ENCODE measurements at places on chromosomes 2 and 18. TPM values are rescaled to one million over a fixed set of nuclear protein-coding genes. Genes with fewer than 3 reads are reported as not detected.
A peak's percentile ranks its signal among the peaks of the same experiment; 100 is the strongest.

DNA sequence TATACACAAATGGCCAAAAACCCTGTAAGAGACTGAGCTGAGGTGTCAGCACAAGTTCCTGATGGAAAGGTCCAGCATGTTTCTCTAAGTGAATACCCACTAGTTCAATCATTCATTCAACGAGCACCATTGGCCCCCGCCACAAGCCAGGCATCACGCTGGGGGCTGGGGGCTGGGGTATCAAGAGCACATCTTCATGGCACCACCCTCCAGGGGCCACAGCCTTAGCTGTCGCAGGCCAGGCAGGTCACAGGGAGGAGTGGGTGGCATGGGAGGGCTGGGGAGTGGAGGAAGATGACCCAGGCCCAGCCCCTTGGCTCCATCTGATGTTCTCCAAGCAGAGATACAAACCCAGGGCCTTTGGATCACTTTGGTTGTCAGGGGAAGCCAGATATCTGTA lies 97.9 kb downstream of the ACKR3 start:
- DNase-seq: no peak

- DNase-seq: no peak
Observed at GRCh38 chr2:68432696-68433658, 34.1 kb downstream of the FBXO48 start.

GRCh38 chr2:57806449-57806968 lies 240.1 kb upstream of the VRK2 start:
- DNase-seq: no peak

GRCh38 chr2:18536100-18536499 lies 24.4 kb downstream of the RDH14 start:
- no peak for DNase-seq

GRCh38 chr2:141048951-141049350 lies 1081.9 kb downstream of the LRP1B start:
- DNase-seq: no peak

- DNase-seq: no peak
Observed at GRCh38 chr2:41933585-41934320, 114.1 kb upstream of the PKDCC start.

- DNase-seq: peak; percentile 38
Observed at GRCh38 chr18:67104700-67105284, 411.7 kb downstream of the DSEL start.

DNA sequence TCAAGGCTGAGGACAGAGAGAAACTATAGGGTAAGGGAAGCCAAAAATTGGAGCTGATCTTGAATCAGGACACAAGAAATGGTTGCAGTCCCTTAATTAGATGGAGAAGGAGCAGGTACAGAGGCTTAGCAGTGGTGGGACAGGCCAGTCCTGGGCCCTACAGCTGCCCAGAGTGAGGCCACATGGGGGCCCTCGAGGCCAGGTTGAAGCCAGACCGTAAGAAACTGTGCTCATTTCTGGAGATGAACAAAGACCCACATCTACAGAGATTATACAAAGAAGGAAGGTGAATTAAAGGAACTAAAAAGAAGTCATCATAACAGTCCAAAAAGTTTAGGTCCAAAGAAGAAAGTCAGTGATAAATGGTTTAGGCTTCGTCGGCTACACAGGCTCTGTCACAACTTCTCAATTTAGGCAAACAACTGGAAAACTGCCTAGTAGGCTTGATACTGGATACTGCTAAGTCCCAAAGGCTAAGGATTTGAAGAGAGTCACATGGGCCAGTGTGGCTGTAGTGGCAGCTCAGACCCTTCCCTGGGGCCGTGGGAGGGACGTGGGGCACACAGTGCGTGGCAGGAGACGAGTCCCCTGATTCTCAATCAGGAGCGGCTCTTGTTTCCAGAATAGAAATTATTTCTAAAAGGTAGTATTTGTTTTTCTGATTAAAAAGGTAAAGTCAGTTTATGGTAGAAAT lies 50.4 kb upstream of the CNGA3 start:
- DNase-seq: no peak

- DNase-seq: no peak
Observed at GRCh38 chr2:124566518-124566970, 541.5 kb downstream of the CNTNAP5 start.

DNA sequence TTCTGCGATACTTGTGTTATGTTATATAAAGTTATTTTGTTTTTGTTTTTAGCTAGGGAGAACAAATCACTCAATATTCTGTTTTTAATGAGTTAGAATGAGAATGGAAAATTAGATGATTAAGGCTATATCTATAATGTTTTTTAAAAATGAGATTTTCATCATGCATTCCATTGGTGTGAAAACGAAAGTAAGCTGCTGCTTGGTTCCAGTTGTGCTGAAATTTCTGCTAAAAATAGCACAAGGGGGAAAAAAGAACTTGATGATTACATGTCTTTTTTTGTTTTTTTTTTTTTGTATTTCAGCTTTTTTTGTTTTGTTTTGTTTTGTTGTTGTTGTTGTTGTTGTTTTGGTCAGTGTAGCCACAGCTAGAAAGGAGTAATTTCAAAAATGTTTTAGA lies 242.6 kb upstream of the KCNJ3 start:
- DNase-seq: peak; percentile 31

- no peak for DNase-seq
Observed at GRCh38 chr18:37714691-37715090, 149.1 kb upstream of the CELF4 start.

DNA sequence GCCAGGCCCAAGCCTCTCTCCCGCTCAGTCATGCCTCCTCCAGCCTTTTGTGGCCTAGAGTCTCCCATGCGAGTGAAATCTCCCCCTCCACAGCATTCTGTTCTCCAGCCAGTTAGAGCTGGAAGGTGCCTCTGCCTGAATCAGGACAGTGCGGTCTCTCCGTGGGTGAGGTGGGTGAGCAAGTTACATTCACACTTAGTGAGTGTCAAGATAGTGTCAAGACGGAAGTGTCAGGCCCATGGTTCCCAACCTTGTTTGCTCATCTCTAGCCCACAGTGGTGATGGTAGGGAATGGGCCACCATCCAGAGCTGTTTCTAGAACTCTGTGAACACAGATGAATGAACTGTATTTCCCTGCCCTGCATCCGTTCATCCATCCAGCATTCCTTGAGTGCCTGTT lies 59.5 kb downstream of the LPIN1 start:
- no peak for DNase-seq

GRCh38 chr2:7010391-7011054 lies 93.3 kb downstream of the RNF144A start:
- peak; percentile 89 for DNase-seq

DNA sequence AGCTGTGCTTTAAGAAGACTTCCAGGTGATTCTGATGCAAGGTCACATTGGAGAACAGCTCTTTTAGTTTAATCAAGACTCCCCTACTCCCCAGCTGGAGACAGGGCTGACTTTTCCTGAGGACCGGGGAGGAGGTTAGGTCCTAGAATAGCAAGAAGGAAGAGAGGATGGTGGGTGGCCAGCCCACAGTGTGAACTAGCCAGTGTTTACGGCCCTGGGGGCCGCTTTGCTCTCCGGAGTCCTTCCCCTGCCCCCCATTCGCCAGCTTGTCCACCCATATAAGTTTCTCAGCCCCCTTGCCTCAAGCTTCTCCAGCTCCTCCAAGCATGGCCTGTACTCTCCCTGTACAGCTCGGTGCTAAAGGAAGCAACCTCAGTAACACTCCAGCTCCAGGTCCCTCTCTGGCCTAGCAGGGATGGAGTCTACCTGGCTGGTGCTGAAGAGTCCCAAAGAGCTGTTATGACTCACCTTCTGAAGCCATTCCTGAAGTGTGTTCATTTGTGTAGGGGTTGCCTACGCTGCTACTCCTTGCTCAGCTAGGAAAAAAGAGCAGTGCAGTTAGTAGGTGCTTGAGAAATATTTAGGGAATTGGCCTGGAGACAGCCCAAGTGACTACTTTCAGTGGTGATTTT lies 7.9 kb downstream of the INPP4A start:
- no peak for DNase-seq

DNA sequence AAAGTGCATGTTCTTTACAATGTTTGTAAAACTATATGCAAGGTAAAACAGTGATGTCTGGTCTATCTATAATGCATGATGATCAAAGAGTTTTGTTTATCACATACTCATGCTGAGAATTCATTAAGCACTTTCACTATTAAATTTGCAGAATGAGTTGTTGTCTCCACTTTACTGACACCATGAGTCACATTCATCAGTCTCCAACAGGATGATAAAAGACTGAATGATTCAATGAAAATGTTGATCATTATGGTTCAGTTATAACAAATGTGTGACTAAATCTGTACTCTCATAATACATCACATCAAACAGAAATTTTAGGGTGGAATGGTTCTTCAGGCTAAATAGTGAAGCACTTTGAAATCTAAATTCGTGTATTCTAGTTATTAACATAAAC lies 129.0 kb downstream of the ERBB4 start:
- DNase-seq: no peak

DNA sequence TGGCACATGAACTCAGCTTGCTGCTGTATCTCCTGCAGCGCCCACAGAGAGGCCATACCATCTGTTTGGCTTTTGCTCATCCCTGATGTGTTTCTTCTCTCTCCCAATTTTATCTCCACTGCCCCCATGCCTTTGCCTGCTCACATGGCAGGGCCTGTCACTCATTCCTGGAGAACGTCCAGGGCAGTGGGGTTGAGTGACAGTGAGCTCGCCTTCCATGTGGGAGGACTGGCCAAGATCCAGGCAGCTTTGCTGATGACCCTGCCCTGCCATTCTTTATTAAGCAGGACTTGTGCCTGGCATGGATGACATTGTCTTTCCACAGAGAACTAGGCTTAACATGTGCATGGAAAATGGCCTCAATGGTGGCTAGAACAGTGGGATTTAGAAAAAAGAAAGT lies 230.5 kb upstream of the THSD7B start:
- DNase-seq: no peak

- no peak for DNase-seq
Observed at GRCh38 chr2:42342061-42342794, 18.8 kb downstream of the COX7A2L start.

- no peak for DNase-seq
Observed at GRCh38 chr2:58483307-58483706, 242.2 kb upstream of the FANCL start.

DNA sequence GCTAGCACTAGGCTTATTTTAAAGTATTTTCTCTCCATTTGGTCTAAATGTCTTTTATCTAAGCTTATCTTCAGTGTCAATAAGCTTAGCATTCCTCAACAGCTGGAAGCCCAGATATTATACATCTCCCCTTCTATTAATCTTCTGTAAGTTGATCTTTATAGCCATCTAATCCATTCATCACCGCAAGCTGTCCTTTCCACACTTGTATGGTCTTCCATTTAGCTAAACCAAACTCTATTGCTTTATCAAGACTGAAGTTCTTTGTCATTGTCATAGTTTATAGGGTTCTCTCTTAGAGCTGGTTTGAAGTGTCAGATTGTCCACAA lies 101.3 kb upstream of the GPR45 start:
- no peak for DNase-seq

- no peak for DNase-seq
Observed at GRCh38 chr2:149082735-149083134, 44.2 kb downstream of the LYPD6B start.

DNA sequence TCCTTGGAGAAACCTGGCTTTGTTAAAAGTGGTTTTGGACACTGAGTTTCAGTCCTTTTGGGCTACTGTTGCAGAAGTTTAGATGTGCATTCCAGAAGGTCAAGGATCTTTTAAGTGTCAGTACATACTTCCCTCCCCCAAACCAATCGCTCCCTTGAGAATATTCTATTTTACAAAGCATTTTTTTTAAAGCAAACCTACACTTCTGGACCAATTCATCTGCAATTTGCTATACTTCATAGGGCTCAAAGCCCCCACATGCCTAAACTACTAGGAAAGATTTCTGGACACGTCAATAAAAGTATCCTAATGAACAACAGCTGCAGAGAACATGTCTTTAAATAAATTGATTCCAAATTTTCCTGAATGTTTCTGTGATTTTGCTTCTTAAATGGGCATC lies 157.6 kb downstream of the RDH14 start:
- DNase-seq: peak; percentile 68

The PID1 gene
- 18.8 TPM for polyA plus RNA-seq

The LINC00305 gene
- not detected for polyA plus RNA-seq

The LOXL3 gene
- polyA plus RNA-seq: 7.6 TPM

The RAB6C gene
- 0.42 TPM for polyA plus RNA-seq

All from muscle of arm (tissue), 14 donors.